ENCODE measurements at places on chromosomes 6 and 20.

DNA sequence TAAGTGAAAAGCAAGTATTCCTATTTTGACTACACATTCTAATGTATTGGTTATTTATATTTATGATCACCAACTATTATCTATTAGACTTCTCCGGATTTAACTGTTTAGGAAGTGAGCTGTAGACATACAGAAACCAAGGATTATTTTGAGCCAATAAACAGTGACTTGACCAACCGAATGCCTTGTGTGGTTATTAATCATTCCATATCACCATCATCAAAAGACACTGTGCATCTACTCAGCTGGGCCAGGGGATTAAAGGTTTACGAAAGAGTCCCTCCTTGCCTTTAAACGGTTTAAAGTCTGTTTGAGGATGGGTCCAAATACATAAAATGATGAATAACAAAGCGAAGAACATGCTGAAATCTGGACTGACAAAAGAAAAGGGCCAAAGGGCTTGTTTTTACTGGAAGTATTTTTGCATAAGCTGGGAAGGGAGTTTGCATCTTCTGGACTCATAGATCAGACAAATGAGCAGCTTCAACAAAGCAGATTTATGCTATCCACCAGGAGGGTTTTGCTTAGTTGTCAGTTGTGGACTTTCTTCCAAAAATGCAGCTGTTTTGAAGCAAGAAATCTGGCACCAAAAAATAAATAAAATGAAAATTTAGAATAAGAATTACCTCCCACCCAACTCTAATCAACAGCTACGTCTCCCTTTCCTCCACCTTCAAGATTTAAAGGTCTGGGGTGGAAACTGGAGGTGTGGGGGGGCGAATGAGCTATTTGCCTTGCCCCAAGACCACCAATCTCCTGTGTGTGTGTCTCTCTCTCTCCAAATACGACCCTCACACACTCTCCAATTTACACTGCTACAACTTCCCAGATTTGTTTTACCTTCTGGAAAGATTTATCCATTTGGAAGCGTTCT lies 33.6 kb upstream of the ID4 start:
- DNase-seq = no peak

- DNase-seq = no peak
These were observed 21.2 kb upstream of the HLA-DQA1 start for GRCh38 chr6:32615885-32616532.

DNA sequence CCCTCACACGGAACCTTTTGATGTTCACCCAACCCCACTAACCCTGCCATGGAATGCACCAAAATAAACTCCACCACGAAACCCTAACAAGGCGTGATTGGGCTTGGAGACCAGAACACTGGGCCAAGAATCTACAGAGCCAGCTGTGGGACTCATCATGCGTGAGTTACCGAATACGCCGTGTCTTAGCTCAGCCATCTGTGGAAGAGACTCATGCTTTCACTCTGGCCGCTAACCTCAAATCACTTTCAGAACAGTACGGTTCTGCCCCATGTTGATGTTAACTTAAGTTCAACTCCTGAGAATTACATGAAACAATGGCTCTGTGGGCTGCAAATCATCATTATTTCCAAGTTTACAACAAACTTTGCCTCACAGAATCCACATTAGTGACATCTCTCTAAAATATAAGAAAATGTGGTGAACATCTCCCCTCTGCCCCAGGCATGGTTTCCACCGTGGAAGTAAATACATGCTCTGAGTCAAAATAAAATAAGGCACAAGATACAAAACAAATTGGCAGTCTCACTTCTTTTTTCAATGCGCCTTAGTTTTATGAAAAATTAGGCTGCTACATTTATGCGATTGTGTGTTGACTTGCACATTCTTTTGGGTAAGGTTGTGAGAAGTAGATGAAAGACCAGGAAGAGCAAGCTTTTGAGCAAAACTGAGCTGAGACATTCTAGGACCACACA lies 308.9 kb upstream of the EXOC2 start:
- DNase-seq = no peak

GRCh38 chr6:26318459-26319404 lies 46.3 kb upstream of the BTN3A2 start:
- DNase-seq = no peak

GRCh38 chr6:142359271-142359960 lies 57.6 kb downstream of the ADGRG6 start:
- no peak for DNase-seq

GRCh38 chr6:90375681-90376439 lies 79.2 kb upstream of the BACH2 start:
- DNase-seq = no peak

- DNase-seq = no peak
These were observed 123.8 kb upstream of the MTHFD1L start for GRCh38 chr6:150741633-150742200.

GRCh38 chr20:5621305-5621704 lies 128.9 kb upstream of the SHLD1 start:
- no peak for DNase-seq

- no peak for DNase-seq
These were observed 17.7 kb upstream of the RIPOR3 start for GRCh38 chr20:50708845-50709635.

GRCh38 chr6:159788276-159788675 lies 1.1 kb downstream of the TCP1 start:
- DNase-seq = peak; percentile 21

DNA sequence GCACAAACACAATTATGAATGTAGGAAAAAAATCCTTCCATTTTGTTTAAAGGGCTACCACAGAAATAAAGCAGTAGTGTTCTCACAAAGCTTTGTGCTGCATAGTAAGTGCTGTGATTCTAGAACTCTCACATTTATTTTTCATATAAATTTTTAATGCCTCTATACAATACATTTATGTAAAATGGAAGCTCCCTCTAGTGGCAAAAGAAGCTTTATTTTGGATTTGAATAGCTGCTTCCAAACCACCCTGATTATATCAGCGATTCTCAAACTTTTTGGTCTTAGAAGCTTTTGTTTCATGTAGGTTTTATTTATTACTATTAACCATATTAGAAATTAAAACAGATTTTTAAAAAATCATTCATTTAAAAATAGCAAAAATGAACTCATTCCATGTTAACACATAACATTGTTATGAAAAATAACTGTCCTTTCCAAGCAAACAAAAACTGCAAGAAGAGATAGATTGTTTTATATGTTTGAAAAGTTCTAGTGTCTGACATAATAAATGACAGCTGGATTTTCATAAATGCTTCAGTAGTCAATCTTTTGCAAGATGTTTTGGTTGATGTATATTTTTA lies 38.4 kb downstream of the HS3ST5 start:
- no peak for DNase-seq

GRCh38 chr20:1062334-1063010 lies 55.9 kb upstream of the PSMF1 start:
- no peak for DNase-seq

DNA sequence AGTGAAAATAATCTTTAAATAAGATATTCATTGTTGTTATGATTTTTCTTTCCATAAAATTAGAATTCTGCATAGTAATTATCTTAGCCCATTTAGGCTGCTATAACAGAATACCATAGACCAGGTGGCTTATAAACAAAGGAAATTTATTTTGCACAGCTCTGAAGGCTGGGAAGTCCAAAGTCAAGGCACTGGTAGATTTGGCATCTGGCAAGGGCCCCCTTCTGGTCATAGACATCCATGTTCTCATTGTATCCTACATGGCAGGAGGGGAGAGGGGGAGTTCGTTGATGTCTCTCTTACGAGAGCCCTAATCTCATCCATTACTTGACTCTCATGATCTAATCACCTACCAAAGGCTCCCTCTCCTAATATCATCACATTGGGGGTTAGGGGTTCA lies 175.0 kb upstream of the CCN2 start:
- no peak for DNase-seq

GRCh38 chr6:162485464-162485863 lies 242.1 kb downstream of the PRKN start:
- no peak for DNase-seq

GRCh38 chr6:34331371-34332050 lies 61.0 kb downstream of the NUDT3 start:
- no peak for DNase-seq

DNA sequence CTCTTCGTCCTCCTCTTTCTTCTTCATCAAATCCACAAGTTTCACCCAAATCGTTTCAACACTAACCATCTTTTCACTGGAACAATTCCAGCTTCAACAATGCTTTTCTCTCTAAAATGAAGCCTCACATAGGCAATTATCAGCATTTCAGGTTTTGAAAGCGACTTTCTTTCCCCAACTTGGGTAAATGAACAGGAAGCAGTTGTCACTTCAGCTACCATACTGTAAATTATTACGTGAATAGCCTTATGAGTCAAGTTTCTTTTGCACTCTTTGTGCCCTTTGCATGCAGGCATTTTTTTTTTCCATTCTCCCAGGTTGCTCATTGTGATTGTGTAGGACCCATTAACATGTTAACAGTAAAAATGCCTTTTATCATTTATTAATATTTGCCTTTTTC lies 121.7 kb upstream of the BTBD3 start:
- no peak for DNase-seq

DNA sequence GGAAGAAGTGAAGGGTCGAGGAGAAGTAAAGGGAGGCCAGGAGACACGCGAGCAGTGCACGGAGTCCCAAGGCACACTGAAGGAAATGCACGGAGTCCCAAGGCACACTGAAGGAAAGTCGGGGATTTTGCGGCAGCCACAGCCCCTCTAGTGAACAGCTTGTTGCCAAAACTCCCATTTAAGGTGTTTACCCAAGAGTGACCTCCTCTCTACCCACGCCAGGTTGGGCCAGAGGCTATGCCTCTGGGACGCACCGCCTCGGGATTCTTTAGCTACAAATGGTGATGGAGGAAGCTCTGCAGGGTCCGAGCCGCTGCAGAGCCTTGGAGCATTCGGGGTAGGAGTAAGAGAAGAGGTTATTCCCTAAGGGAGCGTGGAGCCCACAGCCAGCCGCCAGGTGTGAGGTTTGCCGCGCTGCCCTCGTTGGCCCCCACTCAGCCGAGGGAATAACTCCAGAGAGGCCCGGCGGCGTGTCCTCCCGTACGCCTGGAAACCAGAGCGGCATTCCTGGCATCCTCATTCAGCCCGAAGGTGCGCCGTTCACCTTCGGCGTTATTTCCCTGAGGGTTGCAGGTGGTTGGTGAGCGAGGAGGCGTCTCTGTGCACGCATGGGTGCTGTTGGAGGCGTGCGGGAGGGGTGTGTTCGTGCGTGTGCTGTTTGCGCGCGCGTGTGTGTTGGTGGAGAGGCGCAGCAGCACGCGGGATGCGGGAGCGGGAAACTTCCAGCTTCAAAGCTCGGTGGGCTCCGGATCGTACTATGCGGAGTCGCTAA lies 3.4 kb upstream of the MAFB start:
- DNase-seq = no peak

- no peak for DNase-seq
These were observed 2.7 kb downstream of the GFRA4 start for GRCh38 chr20:3660262-3661059.

DNA sequence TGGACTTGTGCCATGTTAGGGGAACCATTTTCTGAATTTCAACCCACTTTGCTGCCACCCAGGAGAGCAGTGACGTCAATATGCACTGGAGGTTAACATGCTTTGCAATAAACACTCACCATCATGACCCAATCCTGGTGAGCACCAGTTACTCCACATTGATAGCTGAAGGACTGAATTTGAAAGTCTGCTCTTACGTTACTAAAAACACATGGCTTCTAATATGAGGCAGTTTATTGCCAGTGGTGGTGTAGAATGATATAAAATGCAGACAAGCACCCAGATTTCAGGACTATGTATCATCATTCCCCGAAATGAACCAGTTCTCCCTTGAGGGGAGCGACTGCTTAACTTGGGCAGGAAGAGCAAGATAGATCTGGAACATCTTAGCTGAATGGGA lies 23.8 kb downstream of the RFPL4B start:
- no peak for DNase-seq

GRCh38 chr6:134073161-134073560 lies 20.7 kb upstream of the SLC2A12 start:
- DNase-seq = no peak

Measured in CD4-positive, alpha-beta T cell treated with Interleukin-6 for 4 hours (primary cell).